ENCODE measurements at places on chromosomes 3 and 15. TPM values are rescaled to one million over a fixed set of nuclear protein-coding genes. Genes with fewer than 3 reads are reported as not detected.
A peak's percentile ranks its signal among the peaks of the same experiment; 100 is the strongest.

The NXPE3 gene
- total RNA-seq: 11.0 TPM

The NME9 gene
- not detected for total RNA-seq

The CLDN1 gene
- 0.10 TPM for total RNA-seq

DNA sequence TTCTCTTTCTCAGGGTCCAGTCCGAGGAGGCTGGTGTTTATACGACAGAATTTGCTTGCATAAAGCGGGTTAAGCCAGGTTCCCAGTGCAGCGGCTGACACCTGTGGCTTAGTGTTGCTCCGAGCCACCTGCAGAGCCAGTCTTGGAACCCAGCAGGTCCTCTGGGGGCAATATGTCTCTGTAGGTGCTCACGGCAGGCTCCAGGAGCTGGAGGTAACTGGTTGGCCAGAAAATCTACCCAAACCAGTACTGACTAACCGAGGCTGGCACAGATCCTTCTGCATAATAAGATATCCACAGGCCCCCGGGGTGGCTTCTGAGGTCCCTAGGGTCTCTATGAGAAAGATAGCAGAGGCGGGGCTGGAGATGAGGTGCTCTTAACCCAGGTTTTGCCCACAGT is 3.2 kb downstream of the MGLL start:
- DNase-seq: no peak

DNA sequence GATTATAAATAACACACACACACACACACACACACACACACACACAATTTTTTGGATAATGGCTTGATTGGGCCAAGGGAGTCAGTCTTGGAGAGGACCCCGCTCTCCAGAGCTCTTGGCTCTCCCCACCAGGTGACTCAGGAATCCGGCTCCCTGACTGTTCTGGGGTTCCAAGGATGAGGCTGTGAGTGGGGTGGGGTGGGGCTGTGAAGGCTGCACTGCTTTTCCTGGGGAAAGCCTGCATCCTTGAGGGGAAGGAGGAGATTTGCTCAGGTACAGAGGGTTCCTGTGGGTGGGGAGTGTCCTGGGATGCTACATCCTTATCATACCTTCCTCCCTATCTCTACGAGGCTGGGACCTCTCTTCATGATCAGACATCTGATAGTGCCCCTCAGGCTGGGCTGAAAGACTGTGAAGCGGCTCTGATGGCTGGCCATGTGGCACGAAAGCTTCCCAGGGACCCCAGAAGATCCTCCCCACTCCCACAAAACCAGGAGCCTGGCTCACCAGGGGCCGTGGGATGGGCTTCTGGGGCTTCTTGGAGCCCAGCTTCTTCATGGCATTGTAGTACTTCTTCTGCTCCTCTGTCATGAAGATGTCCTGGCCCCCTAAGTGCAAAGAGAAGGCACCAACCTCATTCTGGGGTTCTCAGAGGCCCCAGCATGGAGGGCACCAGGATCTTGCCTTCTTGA is 59.2 kb downstream of the EXOG start:
- peak; percentile 57 for DNase-seq

GRCh38 chr15:62334536-62334935 is 169.5 kb upstream of the C2CD4B start:
- no peak for DNase-seq

- no peak for DNase-seq
Observed at GRCh38 chr3:120275618-120276017, 9.4 kb downstream of the GPR156 start.

Data from mesenteric fat pad (tissue), 1 donor.